ENCODE measurements at places on chromosomes 16 and 17. TPM values are rescaled to one million over a fixed set of nuclear protein-coding genes. Genes with fewer than 3 reads are reported as not detected.

GRCh38 chr17:4901648-4902344 is 1.1 kb downstream of the CHRNE start:
- DNase-seq: peak; percentile 39

The RASL10B gene
- 12.6 TPM for polyA plus RNA-seq

The SLC16A11 gene
- polyA plus RNA-seq: 3.4 TPM

The ITGAD gene
- not detected for polyA plus RNA-seq

- DNase-seq: no peak
Measured at GRCh38 chr16:57797216-57797525, 5.1 kb downstream of the KIFC3 start.

The CIBAR2 gene
- 2.4 TPM for polyA plus RNA-seq

GRCh38 chr17:82913304-82914043 is 73.7 kb upstream of the ZNF750 start:
- no peak for DNase-seq

Measured in brain (organoid and tissue), 16 donors.